A549 treated with AZD2906 at 1 μM for 4 hours (cell line): ENCODE measurements at places on chromosomes 6 and 20. TPM values are rescaled to one million over a fixed set of nuclear protein-coding genes. Genes with fewer than 3 reads are reported as not detected.

SSTR4 gene
- total RNA-seq: 0.43 to 0.96 TPM (median 0.79 TPM) in 5 replicates

ADAT2 gene
- total RNA-seq: 3.5 to 4.0 TPM (median 3.8 TPM) in 5 replicates

TRIM27 gene
- 36.5 to 46.9 TPM (median 43.4 TPM) in 5 replicates for total RNA-seq

CRYBG1 gene
- 0.47 to 1.2 TPM (median 0.56 TPM) in 5 replicates for total RNA-seq

TRIM40 gene
- total RNA-seq: not detected in 5 replicates

ISM1 gene
- 0.12 to 0.29 TPM (median 0.16 TPM) in 5 replicates for total RNA-seq

UQCC2 gene
- 66.7 to 116 TPM (median 101 TPM) in 5 replicates for total RNA-seq

SLC22A1 gene
- total RNA-seq: 0.73 to 2.3 TPM (median 1.7 TPM) in 5 replicates
